ENCODE measurements at places on chromosomes 4 and X. TPM values are rescaled to one million over a fixed set of nuclear protein-coding genes. Genes with fewer than 3 reads are reported as not detected.

Gene GAGE12J
- not detected for total RNA-seq

- no peak for DNase-seq
Observed at GRCh38 chr4:186726426-186727168, 2.9 kb upstream of the FAT1 start.

Gene XPNPEP2
- total RNA-seq: not detected

DNA sequence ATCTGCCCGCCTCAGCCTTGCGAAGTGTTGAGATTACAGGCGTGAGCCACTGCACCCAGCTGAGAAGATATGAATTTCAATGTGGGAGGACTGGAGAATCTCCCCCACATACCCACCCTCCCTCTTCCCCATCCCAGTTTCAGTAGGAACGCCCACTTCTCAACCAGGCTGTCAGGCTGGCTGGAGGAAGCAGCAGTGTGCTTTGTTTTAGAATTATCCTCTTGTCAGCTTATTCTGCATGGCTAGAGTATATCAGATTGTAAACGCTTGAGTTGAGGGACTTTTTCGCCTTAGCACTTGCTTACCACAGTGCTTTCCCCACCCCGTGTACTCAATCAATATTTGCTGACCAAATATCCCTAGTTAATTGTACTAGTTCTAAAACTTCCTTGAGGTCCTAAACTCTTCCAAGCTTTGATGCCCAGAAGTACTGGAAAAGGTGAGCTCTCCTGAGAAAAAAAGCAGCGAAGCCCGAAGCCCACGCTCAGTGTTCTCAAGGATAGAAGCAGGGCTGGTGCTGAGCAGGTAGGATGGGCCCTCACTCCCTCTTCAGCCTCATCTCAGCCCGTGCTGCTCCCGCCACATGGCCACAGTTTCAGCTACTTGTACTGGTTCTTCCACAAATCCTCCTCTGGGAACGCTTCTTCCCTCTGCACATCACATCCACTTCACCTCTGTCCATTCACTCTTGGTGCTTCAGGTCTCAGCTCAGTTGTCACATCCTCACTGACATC is 7.3 kb upstream of the ARHGAP10 start:
- no peak for DNase-seq

DNA sequence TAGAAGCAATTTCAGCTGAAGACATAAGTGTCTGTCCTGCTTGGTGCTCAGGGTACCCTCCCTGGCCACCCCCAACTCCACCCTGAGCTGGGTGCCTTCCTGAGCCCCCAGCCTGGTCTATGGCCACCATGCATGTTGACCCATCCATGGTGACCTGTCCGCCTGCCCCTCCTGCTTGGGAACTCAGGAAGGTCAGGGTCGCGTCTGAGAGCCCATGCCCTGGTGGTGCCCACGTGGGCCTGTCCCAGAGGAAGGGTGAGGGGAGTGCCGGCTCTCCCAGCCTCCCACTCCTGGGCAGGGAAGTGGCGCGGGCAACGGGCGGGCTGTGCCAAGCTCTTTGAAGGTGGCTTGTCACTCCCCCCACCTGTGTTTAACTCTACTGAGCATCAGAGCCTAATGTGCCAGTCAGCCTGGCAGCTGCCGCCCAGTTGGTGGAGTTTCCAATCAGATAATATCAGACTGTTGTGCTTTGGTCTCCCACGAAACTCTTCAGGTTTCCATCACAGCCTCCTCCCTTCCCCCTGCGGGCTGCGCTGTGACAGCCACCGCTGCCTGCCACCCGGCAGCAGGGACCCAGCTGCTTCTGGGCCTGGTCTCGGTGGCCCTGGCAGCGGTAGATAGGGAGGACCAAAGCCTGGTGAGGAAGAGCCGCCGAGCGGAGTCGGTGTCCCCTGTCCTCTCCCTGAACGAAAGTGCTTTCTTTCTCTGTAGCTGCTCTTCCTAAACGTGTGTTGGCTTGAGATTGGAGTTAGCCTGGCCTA is 4.8 kb downstream of the SH3BP2 start:
- no peak for DNase-seq

Gene RNF212
- total RNA-seq: 3.5 TPM

Gene IL13RA2
- 2.3 TPM for total RNA-seq
